SK-N-SH (cell line): ENCODE measurements at places on chromosomes 16 and 17.
A peak's percentile ranks its signal among the peaks of the same experiment; 100 is the strongest.

DNA sequence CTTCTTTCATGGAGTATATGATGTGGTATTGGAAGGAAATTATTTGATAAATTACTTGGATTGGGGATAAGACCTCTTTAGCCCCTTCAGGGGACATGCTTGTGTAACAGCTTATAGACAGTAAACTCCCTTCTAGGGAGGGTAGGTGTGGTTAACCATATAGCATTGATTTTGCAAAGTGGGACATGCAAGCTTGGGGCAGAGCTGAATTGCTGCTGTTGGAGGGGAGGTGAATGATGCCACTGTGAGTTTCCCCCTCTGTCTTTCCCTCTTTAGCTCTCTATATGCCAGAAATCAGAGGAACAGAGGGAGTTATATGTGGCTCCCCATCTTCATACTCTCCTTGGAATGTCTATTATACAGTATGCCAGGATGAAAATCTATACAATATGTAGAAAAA lies 54.7 kb downstream of the WSCD1 start:
- no peak for DNase-seq

- DNase-seq, result no peak
These were observed 37.7 kb upstream of the ALDH3A2 start for GRCh38 chr17:19610879-19611278.

- DNase-seq, result no peak
These were observed 853.9 kb upstream of the EEF2KMT start for GRCh38 chr16:5951486-5951885.

DNA sequence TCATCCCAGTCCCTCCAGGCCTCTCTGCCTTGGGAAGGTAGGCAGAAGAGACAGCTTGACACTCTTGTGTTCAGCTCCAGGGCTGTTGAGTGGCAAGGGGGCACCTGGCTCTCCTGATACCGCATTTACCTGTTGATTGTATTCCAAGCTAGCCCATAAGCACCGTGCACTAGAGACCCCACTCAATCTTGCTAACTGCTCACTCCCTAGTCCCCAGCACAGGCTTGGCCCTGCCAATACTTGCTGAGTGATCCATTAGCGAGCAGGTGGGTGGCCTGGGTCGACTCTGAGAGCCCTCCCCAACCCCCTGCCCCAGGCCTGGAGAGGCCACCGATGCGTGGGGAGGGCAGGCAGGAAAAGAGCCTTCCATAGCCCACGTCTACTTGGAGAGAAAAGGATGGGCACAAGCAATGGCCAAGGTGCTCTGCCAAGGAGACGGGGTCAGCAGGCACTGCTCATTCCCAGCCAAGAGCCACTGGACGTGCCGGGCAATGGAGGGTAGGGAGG lies 29.5 kb downstream of the FA2H start:
- no peak for DNase-seq

- no peak for DNase-seq
These were observed 988 bp upstream of the IL21R start for GRCh38 chr16:27400751-27401620.

DNA sequence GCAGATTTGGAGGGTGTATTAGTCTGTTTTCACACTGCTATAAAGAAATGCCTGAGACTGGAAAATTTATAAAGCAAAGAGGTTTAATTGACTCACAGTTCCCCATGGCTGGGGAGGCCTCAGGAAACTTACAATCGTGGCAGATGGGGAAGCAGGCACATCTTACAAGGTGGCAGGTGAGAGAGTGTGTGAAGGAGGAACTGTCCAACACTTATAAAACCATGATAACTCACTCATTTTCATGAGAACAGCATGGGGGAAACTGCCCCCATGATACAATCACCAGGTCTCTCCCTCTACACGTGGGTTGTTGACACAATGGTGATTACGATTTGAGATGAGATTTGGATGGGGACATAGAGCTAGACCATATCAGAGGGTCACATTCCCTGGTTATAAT lies 195.6 kb downstream of the RGS9 start:
- no peak for DNase-seq

GRCh38 chr17:75695141-75695829 lies 26.0 kb upstream of the ITGB4 start:
- DNase-seq, result no peak

- DNase-seq, result no peak
These were observed 238.0 kb downstream of the SNX29 start for GRCh38 chr16:12214509-12214908.

DNA sequence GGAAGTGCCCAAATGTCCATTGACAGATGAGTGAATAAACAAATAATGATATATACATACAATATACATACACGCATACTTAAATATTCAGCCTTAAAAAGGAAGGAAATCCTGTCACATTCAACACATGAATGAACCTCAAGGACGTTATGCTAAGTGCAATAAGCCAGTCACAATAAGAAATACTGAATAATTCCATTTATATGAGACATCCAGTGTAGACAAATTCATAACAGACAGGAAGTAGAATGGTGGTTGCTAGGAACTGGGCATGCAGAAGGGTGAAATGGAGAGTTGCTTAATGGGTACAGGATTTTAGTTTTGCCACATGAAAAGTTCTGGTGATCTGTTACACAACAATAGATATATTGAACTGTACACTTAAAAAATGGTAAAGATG lies 8.8 kb upstream of the ITGB4 start:
- DNase-seq, result no peak

- peak; percentile 58 for DNase-seq
These were observed 6.8 kb downstream of the UBALD2 start for GRCh38 chr17:76271669-76272540.

DNA sequence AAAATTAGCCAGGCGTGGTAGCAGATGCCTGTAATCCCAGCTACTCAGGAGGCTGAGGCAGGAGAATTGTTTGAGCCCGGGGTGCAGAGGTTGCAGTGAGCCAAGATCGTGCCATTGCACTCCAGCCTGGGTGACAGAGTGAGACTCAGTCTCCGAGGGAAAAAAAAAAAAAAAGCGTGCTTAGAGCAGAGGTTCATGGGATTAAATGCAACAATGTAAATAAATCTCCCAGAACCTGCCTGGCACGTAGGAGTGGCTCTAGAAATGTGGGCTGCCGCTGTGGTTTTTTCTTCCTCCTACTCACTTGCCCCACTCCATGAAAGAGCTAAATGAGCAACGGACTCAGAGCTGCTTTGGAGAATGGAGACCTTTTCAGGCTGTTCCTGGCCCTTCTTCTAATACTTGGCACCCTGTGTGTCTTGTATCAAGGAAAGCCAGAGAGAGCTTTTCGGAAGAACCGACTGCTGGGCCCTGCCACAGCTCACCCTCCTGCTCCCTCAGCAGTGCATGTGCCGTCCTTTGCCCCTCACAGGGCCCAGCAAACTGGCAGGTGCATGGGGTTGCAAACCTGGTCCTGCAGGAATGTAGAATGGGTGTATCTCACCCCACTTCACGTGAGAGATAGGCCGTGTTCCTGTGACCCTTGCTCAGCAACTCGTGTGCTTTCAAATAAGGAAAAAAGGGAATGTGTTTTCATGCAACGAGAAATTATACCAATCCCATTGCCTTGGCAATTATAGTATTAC lies 52.0 kb downstream of the LDHD start:
- DNase-seq, result no peak

- DNase-seq, result no peak
These were observed 25.5 kb upstream of the AXIN2 start for GRCh38 chr17:65586899-65587298.

- no peak for DNase-seq
These were observed 2.3 kb downstream of the TP53 start for GRCh38 chr17:7684851-7685532.

DNA sequence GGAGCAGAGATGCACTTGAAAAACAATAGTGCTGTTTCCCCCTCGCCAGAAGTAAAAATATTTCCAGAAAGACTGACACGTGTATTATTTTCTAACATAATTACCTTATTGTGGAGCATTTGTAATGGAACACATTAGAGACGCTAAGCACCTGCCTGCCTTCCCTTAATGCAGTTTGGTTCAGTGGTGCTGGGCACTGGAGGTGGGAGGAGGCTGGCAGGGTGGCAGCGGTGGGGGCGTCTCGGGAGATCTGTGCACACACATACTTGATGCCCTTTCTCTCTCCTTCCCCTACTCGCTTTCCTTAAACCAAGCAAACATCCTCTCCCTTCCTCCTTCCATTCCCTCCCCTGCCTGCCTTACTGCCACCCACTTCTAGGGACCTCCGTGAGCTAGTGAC lies 156.6 kb upstream of the SDK2 start:
- DNase-seq, result no peak

- no peak for DNase-seq
These were observed 87.2 kb upstream of the IRX3 start for GRCh38 chr16:54373534-54374520.

DNA sequence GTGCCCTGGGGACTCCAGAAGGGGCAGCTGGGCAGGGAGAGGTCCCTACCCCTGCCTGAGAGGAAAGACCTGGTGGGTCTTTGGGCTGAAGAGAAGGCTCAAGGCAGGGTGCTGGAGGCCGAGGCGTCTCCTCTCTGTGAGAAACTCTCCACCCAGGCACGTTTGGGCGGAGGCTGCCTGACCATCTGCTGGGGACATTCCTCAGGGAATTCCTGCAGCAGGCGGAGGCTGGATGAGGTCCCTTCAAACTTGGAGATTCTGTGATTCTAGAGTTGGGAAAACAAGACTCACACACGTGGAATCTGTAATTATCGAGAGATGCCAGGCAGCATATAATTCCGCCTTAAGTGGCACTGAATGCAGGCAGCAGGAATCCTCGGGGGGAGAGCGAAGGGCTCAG lies 21.1 kb upstream of the PHF12 start:
- no peak for DNase-seq

DNA sequence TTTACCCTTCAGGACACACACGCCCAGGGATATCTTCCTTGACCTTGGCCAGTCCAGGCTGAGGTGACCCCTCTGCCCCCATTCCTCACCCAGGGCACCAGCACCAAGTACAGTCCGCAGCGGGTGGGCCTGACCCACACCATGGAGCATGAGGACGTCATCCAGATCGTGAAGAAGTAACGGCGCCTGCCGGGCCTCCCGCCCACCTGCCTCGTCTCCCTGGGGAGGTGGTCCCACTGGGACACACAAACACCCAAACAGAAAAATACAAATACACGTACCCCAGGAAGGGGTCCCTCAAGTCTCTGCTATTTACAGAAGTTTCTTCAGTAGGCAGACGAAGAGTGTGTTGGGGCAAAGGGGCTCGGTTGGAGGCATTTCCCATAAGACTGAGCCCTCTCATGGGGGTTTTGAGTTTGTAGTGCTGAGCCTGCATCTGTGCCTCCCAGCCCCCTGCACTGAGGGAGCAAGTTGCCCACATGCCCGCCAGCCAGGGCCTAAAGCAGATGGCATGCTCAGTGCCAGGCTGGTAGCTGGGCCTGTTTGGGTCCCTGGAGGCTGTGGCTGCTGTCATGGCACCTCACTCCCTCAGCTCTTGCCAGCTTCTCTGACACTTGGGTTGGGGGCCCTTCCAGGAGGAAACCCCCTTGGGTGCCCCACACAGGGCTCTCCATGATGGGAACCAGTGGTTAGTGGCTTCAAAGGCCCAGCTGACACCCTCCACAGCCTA lies 1.3 kb upstream of the MYO15A start:
- DNase-seq, result no peak

- peak; percentile 85 for DNase-seq
These were observed 20.9 kb upstream of the CLEC18A start for GRCh38 chr16:69930117-69930776.

- no peak for DNase-seq
These were observed 27.6 kb downstream of the LDHD start for GRCh38 chr16:75088934-75089333.

DNA sequence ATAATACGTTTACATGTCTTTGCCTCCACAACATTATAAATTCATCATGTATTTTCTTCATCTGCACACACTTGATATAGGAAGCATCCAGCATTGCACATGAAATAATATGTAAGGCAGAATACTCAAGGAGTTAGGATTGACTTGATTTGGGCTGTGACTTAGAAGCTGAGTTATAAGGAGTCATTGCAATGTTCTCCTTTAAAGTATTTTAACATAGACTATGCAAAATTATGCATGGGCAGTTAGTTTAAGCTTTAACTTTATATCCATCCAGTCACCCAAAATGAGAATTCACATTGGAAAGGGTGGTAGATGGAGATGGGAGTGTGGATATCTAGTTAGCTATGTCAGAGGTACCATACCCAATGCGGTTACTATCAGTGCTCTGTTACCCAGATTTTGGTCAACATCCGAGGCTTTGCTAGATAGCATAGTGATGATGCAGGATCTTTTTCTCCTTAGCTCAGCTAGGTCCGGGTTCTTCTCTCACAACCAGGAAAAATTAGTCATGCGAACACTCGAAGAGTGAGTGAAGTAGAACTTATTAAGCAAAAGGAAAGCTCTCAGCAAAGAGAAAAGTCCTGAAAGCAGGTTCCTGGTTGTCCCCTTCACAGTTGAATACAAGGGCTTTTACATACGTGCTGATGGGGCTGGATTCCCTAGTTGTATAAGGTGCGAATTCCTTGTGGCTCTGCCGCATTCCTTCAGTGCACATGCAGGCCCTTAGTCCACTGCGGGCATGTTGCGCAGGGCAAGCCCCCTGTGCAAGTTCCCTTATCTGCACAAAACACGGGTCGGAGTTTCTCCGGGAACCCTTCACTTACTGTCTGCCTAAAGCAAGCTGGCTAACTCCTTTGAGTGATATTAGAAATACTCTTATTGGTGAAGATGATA lies 73.1 kb upstream of the FAM20A start:
- no peak for DNase-seq

GRCh38 chr17:53626286-53626685 lies 196.4 kb upstream of the KIF2B start:
- DNase-seq, result no peak

DNA sequence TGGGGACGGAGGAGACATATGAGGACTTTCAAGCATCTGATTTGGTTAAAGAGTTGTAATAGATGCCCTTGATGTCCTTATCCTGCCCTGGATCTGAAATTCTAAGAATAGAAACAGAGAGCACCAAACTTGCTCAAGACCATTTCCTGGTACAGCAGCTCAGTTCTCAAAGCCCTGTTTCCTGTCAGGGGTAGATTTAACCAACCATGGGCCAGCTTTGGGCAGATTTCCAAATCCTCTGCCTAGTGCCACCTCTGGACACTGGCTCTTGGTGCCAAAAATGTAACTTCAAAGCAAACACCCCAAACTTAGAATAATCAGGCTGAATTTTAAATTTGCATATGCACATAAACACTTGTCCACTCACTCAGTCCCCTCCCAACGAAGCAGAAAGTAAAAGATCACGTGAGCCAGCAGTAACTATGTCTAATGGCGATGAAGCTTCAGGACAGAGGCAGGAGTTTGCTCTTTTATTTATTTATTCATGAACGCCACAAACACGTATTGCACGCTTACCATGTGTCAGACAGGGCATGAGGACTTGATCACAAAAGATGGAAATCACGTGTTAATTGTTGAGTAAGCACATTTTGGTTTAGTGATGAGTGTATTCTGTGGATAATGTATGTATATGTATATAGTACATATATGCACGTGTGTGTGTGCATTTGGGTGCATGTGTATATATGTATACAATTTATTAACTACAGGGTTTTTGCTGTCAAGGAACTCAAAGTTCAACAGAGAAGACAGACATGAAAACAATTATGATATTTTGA lies 23.1 kb upstream of the SDK2 start:
- peak; percentile 42 for DNase-seq

- no peak for DNase-seq
These were observed 46.6 kb upstream of the TEX2 start for GRCh38 chr17:64309710-64310109.

- no peak for DNase-seq
These were observed 17.4 kb upstream of the OR1F1 start for GRCh38 chr16:3170440-3171180.
